ENCODE measurements at places on chromosomes 12 and 14.

DNA sequence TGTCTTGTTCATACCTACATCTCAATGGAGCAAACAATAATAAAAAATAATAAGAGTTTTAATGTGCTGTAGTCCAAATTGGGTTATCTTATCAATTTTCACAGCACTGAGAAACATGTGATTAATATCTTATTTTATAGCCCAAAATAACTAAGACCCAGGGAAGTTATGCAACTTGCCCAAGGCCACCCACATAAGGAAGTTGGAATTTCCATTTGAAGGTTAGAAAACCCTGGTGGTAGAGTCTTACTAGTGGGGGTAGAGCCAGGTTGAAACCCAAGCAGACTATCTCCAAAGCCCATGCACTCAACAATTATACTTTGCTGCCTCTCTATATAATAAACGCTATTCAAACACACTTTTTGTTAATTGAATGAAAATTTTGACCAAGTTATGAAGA lies 270.0 kb upstream of the CAND1 start:
- no peak for DNase-seq

GRCh38 chr12:63103494-63104131 lies 47.4 kb downstream of the AVPR1A start:
- no peak for DNase-seq

GRCh38 chr12:132608231-132609171 lies 1.9 kb downstream of the LRCOL1 start:
- DNase-seq, result no peak

GRCh38 chr12:90859591-90859990 lies 95.4 kb downstream of the CCER1 start:
- no peak for DNase-seq

DNA sequence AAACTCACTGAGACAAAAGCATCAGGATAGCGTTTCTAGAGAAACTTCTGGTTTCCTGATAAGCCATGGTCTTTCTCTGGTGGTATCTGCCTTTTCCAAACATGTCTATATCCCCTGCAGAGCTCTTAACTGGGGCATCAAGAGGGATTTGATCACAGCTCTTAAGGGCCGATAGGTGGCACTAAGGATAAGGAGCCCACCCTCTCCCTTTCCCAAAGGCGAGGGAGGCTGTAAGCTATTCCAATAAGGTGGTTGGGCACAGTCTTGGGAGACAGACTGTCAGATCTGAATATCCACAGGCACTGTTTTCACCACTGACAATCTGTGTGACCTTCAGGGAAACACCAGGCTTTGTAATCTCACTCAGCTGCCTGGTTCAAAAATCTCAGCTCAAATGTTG lies 206.0 kb downstream of the ADGRD1 start:
- no peak for DNase-seq

- DNase-seq, result no peak
These were observed 1025.7 kb upstream of the TMEM132C start for GRCh38 chr12:127241072-127241817.

DNA sequence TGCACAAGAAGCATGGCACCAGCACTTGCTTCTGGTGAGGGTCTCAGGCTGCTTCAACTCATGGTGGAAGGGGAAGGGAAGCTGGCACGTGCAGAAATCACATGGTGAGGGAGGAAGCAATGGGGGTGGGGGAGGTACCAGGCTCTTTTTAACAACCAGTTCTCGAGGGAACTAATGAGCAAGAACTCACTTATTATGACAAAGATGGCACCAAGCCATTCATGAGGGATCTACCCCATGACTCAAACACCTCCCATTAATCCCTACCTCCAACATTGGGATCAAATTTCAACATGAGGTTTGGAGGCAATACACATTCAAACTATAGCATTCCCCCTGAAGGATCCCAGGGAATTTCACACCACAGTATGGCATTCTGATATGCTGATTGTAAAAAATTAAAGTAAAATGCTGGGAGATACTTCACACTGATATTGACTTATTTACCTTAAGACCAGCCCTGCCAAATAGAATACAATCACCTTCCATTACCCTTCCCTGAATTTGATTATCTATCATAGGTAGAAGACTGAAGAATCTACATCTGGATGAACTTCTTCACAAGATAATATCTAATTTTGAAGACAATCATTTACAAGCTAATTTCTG lies 201.7 kb upstream of the PLXNC1 start:
- DNase-seq, result no peak

- DNase-seq, result no peak
These were observed 33.0 kb upstream of the CFAP54 start for GRCh38 chr12:96456265-96456974.

DNA sequence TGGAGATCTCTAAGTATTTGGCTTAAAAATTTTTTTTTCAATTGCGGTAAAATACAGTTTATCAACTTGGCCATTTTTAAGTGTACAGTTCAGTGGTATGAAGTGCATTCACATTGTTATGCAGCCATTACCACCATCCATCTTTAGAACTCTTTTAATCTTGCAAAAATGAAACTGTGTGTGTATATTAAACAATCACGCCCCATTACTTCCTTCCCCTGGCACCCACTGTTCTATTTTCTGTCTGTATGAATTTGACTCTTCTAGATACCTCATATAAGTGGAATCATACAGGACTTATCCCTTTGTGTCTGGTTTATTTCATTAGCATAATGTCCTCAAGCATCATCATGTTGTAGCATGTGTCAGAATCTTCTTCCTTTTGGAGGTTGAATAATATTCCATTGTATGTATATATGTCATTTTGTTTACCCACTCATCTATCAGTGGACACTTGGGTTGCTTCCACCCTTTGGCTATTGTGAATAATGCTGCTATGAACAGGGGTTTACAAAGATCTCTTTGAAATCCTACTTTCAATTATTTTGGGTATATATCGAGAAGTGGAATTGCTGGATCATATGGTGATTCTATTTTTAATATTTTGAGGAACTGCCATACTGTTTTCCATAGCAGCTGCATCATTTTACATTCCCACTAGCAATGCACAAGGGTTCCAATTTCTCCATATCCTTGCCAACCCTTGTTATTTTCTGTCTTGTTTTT lies 62.9 kb downstream of the SAMD4A start:
- no peak for DNase-seq

DNA sequence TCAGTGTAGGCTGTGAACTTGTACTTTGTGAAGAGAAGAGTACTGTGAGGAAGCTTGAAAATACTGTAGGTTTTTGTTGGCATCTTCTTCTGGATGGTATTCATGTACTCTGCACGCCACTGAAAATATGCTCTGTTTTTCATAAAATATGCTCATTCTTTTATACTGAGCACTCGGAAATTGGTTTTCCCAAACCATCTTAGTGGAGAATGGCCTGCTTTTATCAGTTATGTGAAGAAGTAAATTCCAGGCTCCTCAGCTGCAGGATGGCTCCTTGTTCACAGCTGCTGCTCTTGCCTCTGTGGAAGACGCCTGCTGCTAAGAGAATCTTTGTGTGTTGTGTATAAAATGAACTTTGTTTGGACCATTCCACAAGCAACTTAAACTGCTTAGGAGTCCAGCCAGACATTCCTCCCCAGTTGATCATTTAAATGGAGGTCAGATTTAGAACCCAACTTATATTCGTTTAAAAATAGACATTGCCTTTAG lies 443.5 kb upstream of the RGS6 start:
- DNase-seq, result no peak

DNA sequence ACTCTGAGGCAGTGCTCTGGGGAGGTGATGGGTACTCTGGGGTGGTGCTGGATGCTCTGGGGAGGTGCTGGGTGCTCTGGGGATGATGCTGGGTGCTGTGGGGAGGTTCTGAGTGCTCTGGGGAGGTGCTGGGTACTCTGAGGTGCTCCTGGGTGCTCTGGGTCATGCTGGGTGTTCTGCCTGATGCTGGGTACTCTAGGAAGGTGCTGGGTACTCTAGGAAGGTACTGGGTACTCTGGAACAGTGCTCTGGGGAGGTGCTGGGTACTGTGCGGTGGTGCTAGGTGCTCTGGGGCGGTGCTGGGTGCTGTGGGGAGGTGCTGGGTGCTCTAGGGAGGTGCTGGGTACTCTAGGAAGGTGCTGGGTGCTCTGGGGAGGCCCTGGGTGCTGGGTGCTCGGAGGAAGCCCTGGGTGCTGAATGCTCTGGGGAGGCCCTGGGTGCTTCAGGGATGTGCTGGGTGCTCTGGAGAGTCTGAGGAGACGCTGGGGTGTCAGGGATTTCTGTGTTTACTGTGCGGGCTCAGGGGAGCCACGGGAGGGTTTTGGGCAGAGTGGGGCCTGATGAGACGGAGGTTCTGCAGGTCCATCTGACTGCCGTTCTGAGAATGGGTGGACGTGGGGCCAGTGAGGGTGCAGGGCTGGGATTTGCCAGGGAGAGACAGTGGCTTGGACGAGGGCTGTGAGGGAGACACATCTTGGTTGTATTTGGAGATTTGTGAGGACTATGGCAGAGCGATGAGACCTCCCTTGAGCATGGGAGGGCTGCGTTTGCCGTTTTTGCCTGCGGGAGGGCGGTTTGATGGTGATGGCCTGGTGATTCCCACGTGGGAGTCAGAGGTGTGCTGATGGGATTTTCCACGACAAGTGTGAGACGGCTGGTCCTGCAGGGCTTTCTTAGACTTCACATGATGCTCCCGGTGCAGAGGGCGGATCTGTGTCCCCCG lies 30.0 kb downstream of the MMP17 start:
- DNase-seq, result no peak

DNA sequence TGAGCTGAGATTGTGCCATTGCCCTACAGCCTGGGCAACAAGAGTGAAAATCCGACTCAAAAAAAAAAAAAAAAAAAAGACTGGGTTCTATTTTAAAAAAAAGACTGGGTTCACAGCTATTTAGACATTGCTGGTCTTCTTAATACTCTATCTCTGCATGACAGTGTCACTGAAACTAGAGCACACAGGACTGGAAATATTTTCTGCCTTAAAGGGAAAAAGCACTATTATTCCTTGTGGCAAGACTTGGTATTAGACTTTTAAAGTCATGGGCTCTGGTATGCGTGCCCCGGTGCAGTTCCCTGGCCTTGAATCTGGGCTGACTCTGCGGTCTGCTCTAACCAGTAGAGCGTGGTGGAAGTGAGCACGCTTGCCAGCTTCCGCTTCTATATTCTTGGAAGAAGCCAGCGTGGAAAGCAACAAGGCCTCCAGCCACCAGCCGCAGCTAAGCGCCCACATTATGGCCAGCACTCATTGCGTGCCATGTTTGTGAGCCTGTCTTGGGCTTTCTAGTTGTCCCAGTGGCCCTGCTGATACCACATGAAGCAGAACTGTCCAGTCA lies 31.3 kb downstream of the PRKAB1 start:
- DNase-seq, result no peak
